Daoy (cell line): ENCODE measurements at places on chromosomes 5 and 9. TPM values are rescaled to one million over a fixed set of nuclear protein-coding genes. Genes with fewer than 3 reads are reported as not detected.
A peak's percentile ranks its signal among the peaks of the same experiment; 100 is the strongest.

GRCh38 chr5:83741571-83741970, 20.9 kb upstream of the HAPLN1 start:
- no peak for DNase-seq

- DNase-seq, result no peak
Measured at GRCh38 chr5:173835661-173836060, 52.5 kb upstream of the CPEB4 start.

DNA sequence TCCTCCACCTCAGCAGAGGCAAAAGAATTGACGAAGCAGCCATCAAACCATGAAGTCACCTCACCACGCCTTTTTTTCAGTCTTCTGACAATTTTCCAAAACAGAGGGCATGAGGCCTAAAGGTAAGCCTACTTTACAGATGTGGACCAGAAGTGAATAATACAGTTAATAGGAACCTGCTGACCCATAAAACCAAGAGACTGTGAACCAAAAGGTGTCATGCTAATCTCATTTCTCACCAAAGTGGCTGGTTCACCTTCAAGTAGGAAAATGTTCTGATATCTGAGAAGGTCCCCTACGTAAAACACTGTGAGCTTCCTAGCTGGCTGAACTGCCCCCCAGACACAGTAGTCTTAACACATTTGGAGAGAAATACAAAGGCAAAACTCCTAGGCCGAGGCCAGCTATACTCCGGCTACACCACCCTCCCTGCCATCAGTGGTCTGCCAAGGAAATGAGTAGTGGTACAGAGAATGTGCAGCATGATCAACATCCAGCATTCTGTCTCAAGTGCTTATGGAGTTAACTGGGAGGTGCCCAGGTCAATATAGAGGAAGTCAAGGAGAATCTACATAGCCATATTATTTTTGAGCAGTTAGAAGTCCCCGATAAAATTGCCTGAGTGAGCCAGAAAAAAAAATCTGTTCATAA, 19.3 kb upstream of the F2RL2 start:
- peak; percentile 78 for DNase-seq

DNA sequence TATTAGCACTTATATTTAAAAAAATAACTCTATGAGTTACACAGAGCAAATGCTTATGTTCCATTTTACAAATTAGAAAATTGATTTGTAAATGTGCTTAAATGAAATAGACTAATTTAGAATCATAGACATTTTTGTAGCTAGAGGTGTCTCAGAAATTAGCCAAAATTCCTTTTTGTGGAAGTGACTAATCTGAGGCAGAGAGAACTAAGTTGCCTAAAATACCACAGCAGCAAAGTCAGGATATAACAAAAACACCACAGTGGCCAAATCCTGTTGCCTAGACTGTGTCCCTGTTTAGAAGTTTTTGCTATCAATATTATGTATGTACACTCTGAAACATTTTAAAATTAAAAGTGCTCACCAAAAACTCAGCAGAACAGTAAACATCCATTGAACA, 18.7 kb downstream of the ADAMTSL1 start:
- no peak for DNase-seq

GRCh38 chr9:115277301-115277700, 159.3 kb upstream of the TNC start:
- DNase-seq, result no peak

DNA sequence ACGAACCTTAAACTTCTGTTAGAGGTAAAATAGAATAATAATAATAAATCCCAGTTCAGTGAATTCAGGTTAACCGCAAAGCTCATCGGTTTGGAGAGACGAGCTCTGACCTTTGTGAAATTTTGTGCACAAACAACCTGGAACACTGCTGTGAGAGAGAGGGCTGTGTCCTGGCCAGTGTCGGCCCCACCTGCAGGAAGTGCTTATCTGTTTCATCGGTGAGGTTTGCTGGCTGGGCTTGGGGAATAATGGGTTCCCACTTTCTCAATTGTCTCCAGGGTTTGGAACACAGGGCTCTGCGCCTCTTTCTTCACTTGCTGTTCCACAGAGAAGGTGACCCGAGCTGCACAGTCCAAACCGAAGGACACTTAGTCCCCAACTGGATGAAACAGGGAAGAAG, 19.3 kb upstream of the CLPTM1L start:
- DNase-seq, result no peak

DNA sequence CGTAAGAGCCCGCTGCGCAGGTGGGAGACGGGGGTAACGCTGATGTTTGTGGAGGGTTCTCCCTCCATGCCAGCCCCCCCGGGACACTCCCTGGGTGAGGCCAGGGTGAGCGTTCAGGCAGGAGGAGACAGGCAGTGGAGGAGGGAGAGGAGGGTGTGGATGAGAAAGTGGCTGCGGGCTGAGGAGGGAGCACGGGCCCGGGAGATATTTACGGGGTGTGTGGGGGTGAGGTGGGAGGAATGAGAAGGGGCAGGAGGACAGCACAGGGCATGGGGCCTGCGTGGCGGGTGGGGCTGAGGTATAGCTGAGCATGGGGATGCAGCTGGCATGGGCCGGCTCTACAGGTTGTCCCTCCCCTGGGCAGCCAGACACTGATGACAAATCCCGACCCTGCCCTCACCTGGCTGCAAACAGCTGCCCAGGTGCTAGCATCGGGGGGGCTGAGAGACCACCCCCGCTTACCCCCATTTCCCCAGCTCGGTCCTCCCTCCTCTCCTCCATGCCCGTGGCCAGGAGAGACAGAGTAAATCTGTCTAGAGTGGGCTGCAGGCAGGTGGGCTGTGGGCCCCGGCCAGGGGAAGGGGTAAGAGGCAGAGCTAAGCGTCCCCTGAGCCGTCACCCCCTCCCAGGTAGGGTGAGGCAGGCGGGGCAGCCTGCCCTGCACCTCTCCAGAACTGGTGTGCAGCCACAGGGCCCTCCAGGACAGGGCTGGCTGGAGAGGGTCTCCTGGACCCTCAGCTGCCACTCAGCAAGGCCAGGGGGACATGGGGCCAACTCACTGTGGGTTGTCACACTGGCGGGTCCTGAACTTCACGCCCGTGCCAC, 79.2 kb downstream of the ZNF354C start:
- no peak for DNase-seq

DNA sequence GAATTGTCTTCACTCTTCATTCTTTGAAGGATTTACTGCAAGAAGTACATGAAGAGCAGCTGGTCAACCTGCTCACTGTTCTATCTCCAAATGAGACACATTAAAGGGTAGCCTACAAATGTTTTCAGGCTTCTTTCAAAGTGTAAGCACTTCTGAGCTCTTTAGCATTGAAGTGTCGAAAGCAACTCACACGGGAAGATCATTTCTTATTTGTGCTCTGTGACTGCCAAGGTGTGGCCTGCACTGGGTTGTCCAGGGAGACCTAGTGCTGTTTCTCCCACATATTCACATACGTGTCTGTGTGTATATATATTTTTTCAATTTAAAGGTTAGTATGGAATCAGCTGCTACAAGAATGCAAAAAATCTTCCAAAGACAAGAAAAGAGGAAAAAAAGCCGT, 37.6 kb downstream of the FXN start:
- DNase-seq, result no peak

DNA sequence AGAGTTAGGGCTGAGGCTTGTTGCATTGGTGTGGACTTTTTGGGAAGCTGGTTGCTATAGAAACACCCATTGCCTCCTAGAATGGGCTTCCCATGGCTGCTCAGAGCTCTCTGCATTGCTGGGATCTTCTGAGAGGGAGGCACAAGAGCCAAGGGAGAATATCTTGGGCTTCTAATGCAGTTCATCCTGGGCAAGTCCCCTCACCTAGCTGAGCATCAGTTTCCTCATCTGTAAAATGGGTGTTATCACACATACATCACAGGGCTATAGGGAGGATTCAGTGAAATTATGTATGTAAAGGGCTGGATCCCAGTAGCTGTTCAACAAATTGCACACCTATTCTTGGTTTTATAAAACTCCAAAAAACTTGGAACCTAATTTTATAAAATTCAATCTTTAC, 106.1 kb upstream of the ALDH1B1 start:
- no peak for DNase-seq

DNA sequence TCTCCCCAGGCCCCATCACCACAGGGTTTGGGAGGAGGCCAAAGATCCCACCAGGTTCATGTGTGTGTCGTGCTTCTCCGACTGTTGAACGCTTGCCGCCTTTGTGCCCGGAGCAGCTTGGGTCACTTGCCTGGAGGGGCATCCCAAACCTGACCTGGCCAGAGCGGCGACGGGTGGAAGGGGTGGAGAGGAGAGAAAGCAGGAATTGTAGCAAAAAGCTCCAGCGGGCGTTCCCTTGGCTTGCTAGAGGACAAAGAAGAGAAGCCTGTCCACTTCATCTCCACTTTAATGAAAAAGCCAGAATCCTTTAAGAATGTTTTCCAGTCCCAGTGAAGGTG, 2.9 kb upstream of the TRIM41 start:
- DNase-seq, result no peak

DNA sequence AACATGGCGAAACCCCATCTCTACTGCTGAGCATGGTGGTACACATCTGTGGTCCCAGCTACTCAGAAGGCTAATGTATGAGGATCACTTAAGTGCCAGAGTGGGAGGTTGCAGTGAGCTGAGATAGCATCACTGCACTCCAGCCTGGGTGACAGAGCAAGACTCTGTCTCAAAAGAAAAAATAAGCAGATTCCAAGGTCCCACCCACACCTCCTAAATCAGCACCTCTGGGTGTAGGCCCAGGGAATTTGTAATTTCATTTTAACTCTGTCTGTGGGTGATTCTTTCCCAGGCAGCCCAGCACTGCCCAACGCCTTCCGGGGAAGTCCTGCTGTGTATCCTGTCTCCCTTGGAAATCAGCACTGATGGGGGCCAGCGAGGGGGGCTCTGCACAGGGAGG, 12.5 kb downstream of the CAMK2A start:
- DNase-seq, result no peak

GRCh38 chr9:37209431-37210386, 89.3 kb downstream of the ZCCHC7 start:
- no peak for DNase-seq

GRCh38 chr9:109843641-109844040, 63.6 kb downstream of the PALM2AKAP2 start:
- no peak for DNase-seq

DNA sequence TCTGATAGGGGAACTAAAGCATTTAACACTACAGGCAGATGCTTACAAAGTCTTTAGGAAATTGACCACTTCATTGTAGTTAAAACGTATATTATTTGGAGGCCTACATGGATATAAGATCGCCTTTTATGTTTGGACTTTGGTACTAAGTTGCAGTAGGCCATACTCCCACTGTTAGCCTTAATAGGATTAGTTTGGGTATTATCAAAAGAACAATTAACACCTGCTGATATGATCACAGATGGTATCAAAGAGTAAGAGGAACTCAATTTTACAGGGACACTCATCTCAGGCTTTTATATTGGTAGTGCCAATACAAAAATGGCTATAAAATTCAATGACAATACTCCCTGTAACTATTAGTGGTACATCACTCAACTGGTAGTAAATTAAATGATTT, 1183.0 kb downstream of the MAT2B start:
- no peak for DNase-seq

The GLRA1 gene
- total RNA-seq, result not detected in 2 replicates

The ANKRA2 gene
- 10.2 and 12.3 TPM in 2 replicates for total RNA-seq

The CDC14B gene
- total RNA-seq, result 8.0 and 15.3 TPM in 2 replicates

The FBN2 gene
- total RNA-seq, result 18.7 and 19.1 TPM in 2 replicates

The ALG2 gene
- total RNA-seq, result 44.3 and 51.4 TPM in 2 replicates
